Ecto neural progenitor cell (in vitro differentiated cells): ENCODE measurements at places on chromosomes 7 and 10.
A peak's percentile ranks its signal among the peaks of the same experiment; 100 is the strongest.

DNA sequence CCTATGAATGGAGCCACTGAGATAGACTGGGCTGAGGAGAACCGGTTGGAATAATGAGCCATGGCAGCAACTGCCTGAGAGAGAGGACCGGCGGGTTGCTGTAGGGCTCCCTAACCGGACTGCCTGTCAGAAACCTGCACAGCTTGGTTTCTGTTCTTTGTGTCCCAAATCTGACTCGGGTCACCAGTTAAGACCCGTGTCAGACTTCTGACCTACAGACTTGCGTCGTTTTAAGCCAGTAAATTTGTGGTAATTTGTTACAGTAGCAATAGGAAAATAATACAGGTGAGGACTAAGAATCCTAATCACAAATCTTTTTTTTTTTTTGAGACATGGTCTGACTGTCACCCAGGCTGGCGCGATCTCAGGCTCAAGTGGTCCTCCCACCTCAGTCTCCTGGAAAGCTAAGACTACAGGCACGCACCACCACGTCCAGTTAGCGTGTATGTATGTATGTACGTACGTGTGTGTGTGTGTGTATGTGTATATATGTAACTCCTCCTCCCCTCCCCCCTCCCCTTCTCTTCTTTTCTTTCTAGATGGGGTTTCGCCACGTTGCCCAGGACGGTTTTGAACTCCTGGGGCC is 672 bp upstream of the DDX56 start:
- no peak for DNase-seq

GRCh38 chr7:64893401-64893800 is 9.7 kb upstream of the ZNF273 start:
- DNase-seq: no peak

DNA sequence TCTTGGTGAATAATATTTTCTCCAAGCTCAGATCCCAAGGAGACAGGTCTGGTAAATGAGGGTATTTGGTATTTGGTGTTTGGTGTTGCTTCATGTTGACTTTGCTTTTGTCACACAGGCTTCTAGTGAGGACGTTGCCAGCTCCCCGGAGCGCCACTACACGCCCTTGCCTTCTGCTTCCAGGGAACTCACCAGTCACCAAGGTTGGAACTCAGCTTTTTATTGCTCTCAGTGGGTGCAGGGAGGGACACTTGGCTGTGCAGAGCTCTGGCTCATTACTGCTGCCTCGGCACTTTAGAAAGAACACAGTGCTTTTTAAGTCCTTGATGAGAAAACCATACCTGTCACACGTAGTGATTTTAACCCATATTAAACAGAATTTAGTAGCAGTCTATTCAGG is 892.9 kb downstream of the LRMDA start:
- DNase-seq: no peak

DNA sequence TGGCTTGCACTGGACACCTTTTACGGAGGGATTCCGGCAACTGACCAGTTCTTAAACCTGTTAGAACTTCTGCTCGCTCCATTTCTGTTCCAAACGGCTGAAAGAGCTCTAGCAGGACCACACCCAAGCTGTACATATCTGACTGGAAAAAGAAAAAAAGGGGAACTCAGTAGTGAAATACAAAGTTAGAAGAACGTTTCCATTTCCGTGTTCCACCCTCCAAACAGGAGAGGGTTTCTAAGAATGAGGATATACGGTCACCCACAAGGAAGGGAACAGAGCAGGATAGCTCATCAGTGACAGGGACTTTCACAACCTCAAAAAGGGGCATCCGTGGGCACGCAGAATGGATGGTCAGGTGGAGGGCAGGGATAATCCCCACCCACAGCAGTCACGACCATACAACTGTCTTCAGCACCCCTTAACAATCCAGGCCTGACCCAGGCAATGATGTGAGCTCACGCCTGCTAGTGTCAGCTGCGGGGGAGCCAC is 4.3 kb upstream of the ANKRD61 start:
- DNase-seq: no peak

- DNase-seq: no peak
Observed at GRCh38 chr10:110150981-110151380, 56.4 kb upstream of the MXI1 start.

- no peak for DNase-seq
Observed at GRCh38 chr10:132202070-132202970, 15.6 kb downstream of the DPYSL4 start.

DNA sequence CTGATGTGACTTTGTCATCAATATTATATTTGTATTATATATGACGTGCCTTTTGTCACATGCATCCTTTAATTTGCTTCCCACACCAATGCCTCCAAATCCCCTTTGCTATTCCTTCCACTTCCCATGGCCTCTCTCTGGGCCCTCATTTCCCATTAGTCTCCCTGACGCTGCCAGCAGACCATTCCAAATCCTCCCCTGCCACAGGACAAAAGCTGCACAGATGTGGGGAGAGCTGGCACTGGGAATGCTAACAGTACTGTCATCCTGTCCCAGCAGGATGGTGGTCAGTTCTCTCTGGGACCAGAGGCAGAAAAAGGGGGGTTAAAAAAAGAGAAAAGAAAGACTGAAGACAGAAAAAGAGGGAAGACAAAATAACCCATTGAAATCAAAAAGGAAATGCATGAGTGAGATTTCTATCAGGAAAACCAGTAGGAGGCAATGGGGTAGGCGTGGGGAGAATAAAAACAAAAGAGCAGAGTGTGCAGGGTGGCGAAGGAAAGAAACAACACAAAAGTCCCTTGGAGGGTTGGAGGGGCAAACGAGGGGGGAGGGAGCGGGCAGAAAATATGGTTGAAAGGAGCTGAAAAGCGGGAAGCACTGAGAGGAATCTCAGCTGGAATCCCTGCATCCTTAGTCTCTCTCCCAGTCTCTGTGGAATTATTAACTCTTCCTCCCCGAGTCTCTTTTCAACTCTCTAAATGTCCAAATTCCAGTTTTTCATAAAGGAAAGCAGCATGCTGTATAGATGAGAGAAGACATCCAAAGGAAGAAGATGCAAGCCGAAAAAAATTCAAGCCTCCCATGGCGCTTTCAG is 59.2 kb upstream of the PTN start:
- DNase-seq: peak; percentile 58

DNA sequence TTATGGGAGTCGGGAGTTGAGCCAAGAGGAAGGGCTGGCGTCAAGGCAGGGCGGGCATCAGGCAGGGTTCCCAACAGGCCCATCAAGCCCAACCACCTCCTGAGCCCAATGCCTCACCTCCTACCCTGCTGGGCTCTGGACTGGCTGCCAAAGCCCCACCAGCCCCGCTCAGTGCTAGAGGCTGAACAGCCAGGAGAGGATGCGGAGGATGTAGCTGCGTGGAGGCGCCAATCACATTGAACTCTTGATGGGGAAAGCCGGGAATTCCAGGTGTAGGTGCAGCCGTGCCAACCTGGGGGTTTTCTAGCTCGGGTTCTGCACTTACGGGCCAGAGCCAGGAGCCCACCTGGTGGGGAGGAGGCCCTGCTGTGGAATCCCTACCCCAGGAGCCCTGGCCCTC is 12.9 kb downstream of the ATP5MF start:
- no peak for DNase-seq

GRCh38 chr7:151886783-151887182 is 9.9 kb upstream of the PRKAG2 start:
- no peak for DNase-seq

- no peak for DNase-seq
Observed at GRCh38 chr10:21757185-21757901, 223.3 kb downstream of the MLLT10 start.

DNA sequence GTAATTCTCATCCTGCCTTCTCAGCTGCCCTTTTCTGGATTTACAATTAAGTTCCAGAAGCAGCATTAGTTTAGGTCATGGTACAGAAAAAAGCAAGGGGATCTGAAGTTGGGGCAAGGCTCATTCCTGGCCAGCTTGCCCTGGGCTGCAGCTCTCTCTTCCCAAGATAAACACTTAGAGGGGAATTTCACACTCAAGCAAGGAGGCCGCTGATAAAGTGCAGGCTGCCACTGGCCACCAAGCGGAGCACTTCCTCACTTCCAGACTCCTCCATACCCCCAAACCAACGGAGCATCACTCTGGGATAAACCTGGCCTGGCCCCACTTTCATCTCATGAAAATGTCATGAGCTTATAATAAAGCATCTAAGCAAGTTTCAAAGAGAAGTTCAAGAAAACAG is 445.5 kb upstream of the MKI67 start:
- no peak for DNase-seq

DNA sequence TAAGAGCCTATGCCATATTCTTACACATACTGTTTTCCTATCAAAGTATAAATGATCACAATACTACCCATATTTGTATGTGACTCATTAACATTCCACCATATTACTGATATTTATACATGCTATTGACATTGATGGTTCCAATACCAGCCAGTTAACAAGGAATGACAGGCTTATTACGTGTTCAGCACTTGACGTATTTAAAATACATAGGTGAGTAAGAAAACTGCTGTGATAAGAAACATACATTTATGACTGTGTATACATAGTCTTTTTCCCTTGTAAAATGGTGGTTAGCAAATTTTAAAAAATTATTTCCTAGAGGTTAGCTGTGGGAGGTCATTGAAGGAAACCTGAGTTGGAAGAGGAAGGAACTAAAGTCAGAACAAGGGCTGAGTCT is 81.1 kb upstream of the NEUROD6 start:
- DNase-seq: no peak

DNA sequence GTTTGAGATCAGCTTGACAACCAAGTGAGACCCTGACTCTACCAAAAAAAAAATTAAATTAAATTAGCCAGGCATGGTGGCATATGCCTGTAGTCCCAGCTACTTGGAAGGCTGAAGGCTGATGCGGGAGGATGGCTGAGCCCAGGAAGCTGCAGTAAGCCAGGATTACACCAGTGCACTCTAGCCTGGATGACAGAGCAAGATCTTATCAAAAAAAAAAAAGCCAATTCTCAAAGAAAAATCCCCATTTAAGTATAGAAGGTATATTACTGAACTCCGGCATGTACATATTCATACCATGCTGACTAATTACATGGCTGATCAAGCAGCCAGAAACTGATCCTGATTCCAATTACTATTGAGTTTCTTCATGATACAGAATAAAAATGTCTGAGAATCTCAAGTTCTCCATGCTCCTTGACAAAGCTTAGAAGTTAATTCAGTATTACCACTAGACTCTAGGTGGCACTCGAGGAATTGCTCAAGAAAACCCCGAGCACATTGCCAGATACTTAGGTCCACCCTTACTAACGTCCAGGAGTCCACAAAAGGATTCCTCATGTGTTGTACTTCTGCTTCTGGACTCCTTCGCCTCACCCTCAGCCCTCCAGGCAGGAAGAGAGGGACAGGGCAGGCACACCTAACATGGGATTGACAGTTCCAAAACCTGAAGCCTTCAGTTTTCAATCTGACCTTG is 148.9 kb downstream of the PARD3 start:
- no peak for DNase-seq

- no peak for DNase-seq
Observed at GRCh38 chr7:12670000-12670729, 17.3 kb upstream of the ARL4A start.

DNA sequence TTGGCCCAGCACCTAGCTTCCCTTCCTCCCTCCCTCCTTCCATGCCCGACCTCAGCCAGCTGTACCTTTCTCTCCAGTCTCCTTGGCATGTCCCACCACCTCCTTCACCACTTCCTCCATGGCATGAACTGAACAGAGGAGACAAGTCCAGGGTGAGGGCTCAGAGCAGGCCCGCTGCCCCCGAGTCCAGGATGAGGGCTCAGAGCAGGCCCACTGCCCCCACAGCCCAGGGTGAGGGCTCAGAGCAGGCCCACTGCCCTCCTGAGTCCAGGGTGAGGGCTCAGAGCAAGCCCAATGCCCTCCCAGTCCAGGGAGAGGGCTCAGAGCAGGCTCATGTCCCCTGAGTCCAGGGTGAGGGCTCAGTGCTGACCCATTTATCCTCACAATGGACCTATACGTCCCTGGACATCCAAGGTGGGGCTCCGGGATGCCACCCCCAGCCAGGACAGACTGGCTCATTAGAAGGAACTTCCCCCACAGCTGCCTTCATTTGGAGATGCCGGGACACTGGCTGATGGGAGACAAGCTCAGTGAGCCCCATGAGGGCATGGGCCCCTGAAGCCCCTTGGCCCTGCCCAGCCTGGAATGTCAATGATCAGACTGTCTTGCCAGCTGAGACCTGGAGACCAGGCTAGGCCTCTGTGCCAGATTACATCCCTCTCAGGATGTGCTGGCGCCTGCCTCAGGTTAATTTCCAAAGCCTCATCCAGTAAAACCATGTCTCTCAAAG is 30.0 kb downstream of the AGAP4 start:
- no peak for DNase-seq

GRCh38 chr7:63925626-63926460 is 72.8 kb upstream of the ZNF722 start:
- no peak for DNase-seq

DNA sequence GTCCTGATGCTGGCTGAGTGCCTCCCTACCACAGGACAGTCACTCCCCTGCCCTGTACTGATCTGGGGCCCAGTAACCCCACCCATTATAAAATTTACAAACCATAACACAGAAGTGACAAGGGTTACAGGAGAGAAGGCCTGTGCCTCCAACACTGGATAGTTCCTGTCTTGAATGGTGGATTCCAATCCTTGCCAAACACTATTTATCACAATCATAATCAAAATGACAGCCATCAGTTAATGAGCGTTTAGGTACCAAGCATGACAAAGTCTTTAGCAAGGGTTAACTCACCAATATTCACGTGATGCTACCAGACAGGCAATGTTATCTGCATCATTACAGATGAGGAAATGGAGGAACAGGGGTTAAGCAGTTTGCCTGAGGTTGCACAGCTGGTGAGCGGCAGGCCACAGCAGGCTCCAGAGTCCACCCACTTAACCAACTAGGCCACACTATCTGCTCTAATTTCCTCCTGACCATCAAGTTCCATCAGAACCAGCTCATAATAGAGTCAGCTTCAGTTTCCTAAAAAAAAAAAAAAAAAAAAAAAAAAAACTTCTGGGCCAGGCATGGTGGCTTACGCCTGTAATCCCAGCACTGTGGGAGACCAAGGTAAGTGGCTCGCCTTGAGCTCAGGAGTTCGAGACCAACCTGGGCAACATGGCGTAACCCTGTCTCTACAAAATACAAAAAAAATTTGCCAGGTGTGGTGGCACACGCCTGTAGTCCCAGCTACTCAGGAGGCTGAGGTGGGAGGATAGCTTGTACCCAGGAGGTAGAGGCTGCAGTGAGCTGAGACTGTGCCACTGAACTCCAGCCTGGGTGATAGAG is 14.2 kb downstream of the PDLIM1 start:
- DNase-seq: peak; percentile 23

DNA sequence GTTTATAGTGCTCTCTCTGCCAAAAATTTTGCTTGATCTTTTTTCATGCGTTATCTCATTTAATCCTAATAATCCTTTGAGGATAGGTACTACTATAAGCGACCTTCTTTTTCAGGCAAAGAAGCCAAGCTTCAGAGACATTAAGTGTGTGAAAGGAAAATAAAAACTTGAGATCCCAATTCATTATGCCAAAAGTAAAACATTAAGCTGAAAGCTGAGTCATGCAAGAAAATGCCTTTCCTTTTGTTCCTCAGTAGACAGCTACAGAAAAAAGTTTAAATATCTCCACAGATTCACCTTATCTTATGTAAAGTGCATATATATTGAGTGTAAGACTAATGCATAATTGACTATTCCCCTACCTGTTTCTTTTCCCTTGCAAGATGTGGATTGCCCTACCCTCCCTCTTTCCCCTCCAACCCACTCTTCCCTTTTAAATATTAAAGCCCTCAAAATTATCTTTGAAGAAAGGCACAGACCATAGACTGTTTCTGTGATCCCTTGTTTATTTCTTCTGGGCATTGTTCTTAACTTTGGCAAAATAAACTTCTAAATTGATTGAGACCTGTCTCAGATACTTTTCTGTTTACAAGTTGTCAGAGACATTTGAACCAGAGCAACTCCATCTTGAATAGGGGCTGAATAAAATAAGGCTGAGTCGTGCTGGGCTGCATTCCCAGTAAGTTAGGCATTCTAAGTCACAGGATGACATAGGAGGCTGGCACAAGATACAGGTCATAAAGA is 1139.9 kb upstream of the LRRN3 start:
- no peak for DNase-seq
